ENCODE measurements at places on chromosomes 5 and 9.

DNA sequence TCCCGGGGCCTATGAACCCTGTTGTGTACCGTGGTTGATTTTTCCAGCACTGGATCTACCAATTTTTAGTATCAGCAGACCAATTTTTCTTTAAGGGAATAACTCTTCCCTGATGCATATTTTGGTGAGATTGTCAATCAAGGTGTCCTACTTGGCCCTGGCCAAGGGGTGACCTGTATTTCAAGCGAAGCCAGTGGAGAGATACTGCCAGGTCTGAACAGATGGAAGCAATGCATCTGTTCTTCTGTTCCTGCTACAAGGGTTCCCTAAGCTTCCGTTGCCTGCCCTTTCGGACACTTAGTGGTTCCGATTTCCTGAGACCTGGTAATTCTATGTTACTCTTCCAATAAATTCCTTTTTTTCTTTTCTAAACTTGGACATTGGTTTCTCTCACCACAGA lies 37.3 kb downstream of the ADAM19 start:
- DNase-seq: no peak

DNA sequence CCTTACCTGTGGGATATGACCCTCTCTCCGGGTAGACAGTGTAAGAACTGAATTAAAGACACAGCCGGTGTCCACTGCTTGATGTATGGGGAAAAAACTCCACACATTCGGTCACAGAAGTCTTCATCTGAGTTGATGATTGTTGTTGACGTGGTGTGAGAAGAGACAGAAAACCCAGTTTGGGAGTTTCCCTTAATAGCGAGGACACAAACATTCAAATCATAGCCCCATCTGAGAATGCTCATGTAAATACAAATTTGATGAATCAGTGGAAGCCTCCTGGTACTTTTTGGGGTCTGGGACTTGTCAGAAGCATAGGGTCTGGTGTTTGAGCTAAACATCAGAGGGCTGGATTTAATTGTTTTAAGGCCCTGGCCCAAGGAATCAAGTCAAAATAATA lies 11.0 kb downstream of the HAVCR1 start:
- DNase-seq: no peak

DNA sequence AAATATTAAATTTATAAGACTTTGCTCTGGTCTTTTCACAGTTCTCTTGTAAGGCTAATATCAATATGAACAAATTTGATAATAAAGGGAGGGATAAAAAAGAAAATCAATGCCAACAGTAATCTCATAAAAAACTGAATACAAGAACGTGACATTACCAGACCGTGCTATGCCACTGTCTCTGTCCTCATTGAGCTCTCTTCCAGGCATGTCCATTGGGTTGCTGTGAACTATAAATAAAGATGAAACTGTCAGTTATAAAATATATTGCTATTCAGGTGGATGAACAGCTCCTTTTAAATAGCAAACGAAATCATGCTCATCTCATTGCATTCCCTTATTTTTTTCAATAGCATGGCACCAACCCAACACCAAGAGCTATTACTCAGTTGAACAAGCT lies 74.0 kb upstream of the RAPGEF6 start:
- DNase-seq: no peak

GRCh38 chr9:93577975-93578682 lies 1.7 kb downstream of the PHF2 start:
- no peak for DNase-seq

DNA sequence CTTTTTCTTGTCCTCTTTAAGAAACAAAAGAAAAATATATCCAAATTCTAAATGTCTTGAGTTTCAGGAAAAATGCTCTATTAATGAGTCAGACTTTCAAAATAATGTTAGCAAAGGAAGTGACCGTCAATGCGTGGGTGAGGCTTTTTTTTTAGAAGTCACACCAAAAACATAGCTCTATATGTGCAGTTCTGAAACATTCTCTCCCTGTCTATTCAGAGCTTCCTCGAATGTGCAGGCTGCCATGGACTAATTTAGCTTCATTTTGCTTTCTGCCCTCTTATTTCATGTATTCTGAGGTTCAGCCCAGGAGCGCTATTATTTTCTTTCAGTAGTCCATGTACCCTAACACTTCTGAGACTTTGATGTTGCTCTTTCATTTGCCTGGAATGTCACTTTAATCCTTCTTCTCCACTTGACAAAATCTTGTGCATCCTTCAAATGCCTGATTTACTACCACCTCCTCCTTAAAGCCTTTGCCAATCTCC lies 72.5 kb upstream of the RASA1 start:
- no peak for DNase-seq

- no peak for DNase-seq
Observed at GRCh38 chr5:115480271-115480670, 64.3 kb downstream of the FEM1C start.
